ENCODE measurements at places on chromosomes 6 and 20. TPM values are rescaled to one million over a fixed set of nuclear protein-coding genes. Genes with fewer than 3 reads are reported as not detected.

The TMEM200A gene
- 0.42 TPM for total RNA-seq

DNA sequence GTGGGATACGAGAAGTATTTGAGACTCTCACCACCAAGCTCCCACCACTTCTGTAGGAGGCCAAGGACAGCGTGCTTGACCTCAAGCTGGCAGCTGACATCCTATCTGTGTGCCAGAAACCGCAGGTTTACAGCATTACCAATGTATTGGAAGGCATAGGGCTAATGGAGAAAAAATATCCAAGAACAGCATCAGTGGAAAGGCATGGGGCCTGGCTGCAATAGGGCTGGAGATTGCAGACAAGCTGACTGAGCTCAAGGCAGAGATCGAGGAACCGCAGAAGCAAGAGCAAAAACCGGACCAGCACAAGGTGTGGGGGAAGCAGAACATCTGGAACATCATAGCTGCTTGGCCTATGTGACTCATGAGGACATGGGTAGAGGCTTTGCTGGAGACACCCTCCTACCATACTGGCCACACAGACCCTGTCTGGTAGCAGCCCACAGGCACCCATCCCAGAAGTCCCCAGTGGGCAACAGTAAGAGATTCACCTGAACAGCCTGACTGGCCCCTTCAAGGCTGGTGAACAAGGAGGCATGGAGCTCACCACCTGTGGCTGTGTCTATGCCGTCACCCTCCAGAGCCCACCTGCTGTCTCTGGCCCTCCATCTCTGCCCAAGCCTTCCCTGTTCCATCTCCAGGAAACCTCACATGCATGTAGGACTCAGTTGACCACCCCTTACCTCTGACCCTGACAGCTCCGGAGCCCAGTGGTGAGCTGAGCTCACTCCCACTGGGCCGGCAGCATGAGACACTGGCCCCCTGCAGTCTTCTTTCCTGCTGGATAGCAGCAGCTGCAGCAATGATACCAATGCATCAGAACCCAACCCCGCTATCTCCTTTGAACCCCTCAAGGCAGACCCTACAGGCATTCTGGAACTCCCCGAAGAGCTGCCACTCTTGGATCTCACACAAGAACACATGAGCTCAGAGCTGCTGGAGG lies 171.1 kb downstream of the KIF6 start:
- no peak for DNase-seq

GRCh38 chr20:549722-550496 lies 6.3 kb upstream of the CSNK2A1 start:
- no peak for DNase-seq

The GNMT gene
- 228 TPM for total RNA-seq

The GSTA2 gene
- 114 TPM for total RNA-seq

DNA sequence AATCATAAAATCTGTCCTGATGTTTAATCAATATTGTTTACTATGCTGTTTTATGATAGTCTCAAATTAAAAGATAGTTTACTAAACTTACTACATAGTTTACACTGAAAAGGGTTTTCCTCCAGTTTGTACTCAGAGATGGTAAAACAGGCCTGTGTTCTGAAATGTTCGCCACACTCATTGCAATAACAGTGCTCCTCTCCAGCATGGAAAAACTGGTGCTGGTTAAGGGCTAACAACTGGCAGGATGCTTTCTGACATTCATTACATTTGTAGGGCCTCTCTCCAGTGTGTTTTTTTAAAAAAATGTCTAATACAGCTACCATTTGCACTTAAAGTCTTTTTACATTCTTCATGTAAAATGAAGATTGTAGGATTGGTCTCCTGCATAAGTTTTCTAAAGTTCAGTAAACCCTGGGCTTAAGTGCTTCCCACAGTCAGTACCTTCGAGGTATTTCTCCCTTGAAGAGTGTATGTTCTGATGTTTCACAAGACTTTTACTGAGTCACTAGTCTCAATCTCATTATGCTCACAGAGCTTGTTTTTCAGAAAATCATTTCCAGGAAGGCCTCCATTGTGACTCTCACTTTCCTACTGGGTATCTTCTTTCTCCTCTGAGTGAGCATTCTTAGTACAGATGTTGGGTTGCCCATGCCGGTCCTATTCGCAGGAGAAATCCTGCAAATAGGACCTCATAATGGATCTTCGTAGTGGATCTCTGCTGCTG lies 8.7 kb upstream of the ZSCAN12 start:
- no peak for DNase-seq

The LY6G6D gene
- not detected for total RNA-seq

- DNase-seq, result no peak
These were observed 441.9 kb downstream of the CD109 start for GRCh38 chr6:74137911-74138310.

Measured in pancreas (tissue), 10 donors.